Stomach (tissue), 19 donors: ENCODE measurements at places on chromosomes 12 and 14. TPM values are rescaled to one million over a fixed set of nuclear protein-coding genes. Genes with fewer than 3 reads are reported as not detected.

GRCh38 chr12:97075161-97075933, 168.3 kb downstream of the NEDD1 start:
- DNase-seq: no peak

DNA sequence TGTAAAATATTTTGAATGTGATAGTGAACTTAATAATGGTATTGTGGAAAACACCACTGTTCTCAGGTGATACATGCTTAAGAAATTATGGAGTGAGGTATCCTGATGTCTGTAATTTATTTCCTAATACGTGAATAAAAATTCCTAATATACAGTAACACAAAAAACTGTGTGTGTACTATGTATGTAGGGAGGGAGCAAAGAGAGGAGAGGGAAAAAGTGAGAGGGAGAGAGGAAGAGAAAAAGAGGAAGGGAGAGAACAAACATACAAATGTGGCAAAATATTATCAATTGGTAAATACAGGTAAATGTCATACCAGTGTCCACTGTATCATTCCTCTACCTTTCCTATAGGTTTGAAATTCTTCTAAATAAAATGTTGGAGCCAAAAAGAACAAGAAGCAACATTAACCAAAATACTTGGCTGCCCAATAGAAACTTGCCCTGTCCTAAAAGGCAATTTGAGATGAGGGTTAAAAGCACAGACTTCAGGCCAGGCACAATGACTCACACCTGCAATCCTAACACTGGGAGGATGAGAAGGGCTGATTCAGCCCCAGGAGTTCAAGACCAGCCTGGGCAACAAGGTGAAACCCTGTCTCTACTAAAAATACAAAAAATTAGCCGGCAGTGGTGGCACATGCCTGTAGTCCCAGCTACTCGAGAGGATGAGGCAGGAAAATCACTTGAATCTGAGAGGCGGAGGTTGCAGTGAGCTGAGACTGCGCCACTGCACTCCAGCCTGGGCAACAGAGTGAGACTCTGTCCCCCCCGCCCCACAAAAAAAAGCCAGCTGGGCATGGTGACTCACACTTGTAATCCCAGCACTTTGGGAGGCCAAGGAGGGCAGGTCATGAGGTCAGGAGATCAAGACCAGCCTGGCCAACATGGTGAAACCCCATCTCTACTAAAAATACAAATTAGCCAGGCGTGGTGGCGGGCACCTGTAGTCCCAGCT, 14.5 kb downstream of the R3HDM2 start:
- no peak for DNase-seq

Gene NRXN3
- 16.9 TPM for total RNA-seq

GRCh38 chr12:60704171-60704914, 1108.5 kb downstream of the SLC16A7 start:
- DNase-seq: no peak

Gene FLRT2
- total RNA-seq: 0.87 TPM

- no peak for DNase-seq
Observed at GRCh38 chr12:116144384-116144783, 133.1 kb downstream of the MED13L start.

Gene RNASE7
- total RNA-seq: 2.6 TPM

Gene NFATC4
- 20.1 TPM for total RNA-seq

Gene RHEBL1
- total RNA-seq: not detected

DNA sequence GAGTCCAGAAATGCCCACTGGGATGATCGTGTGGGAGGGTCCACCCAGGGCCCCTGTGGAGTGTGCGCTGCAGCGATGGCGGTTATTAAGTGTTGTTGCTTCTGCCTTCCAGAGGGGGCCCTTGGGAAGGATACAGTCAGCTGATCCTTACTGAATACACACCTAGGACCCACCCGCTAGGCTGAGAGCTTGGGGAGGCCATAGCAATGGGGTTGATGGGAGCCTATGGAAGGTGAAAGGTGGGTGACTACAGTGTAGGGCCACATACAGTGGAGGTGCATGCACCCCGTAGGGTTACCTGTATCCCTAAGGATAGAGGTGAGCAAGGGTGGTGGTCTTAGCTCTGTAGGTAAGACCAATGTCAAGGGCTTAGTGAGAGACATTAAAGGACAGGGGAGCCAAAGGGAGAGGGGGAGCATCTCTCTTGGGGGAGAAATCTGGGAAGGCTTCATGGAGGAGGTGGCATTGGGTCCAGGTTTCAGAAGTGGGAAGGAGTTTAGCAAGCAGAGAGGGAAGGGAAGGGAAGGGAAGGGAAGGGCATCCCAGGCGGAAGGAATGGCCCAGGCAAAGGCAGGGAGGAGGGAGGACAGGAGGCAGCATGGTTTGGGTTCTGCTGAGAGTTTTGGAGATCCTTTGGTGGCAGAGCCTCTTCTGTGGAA, 73.1 kb upstream of the RIN3 start:
- DNase-seq: no peak

Gene OR4K1
- total RNA-seq: not detected

DNA sequence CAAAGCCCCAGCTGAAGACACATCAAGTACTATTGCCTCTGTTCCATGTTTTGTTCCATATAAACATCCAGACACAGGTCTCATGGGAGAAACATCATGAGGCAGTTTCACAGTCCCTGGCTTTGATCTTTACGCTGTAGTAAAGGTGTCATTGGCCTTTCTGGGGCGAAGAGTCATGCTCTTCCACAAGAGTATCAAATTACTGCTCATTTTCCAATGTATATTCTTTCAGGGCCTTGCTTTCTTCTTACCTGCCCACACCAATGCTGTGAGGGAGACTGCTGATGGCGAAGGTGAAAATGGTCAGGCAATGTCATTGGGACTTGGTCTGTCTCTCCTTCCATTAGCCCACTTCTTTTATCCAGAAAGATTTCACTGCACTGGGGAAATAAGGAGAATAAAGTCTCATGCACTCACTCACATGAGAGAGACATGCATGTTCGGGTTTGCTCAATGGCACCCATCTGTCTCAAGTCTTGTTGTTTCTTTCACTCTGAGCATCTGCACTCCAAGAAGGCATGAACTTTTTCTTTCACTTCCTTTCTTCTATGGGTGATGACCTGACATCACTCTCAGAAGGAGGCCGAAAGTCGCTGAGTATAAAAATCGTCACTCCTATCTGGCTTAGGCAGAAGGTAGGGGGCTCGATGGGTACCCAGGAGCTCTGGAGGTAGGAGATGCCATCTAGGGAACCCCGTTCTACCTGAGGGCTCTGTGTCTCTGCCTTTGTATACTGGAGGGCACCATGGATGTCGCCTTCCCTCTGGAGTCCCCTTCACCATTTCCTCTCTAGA, 1.3 kb upstream of the JDP2 start:
- DNase-seq: no peak

- no peak for DNase-seq
Observed at GRCh38 chr12:80222261-80222660, 122.9 kb downstream of the OTOGL start.

DNA sequence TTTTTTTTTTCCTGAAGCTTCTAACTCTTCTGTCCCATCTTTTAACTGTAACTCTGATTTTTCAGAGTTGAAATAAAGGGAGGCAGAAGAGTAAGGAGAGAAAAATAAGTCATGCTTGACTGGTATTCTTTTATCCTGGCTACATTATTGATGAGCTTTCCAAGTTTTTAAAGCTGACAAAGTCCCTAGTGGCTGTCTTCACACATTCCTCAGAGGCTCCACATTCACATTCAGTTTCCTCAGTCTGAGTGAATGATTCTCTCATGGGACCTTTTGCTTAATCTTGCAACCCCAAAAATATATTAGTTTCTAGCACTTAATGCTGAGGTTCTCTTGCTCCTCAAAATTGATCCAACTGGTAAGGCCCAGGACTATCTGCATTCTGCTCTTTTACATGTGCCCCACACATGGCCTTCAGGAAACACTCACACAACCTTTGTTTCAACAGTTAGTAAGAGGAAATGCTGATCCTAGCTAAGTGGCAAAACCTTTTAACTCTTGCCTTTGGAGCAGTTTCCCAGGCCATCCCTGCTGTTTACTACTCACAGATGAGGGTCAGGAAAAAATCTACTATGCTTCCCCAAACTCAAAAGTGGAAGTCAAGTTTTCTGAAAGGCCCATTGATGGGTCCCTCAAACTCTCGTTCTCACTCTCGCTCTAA, 61.7 kb upstream of the SLC6A15 start:
- DNase-seq: no peak

- no peak for DNase-seq
Observed at GRCh38 chr12:12661086-12661856, 34.7 kb downstream of the GPR19 start.

GRCh38 chr14:42488965-42489364, 882.3 kb downstream of the LRFN5 start:
- DNase-seq: no peak

- DNase-seq: no peak
Observed at GRCh38 chr14:102419716-102420115, 57.0 kb downstream of the TECPR2 start.

DNA sequence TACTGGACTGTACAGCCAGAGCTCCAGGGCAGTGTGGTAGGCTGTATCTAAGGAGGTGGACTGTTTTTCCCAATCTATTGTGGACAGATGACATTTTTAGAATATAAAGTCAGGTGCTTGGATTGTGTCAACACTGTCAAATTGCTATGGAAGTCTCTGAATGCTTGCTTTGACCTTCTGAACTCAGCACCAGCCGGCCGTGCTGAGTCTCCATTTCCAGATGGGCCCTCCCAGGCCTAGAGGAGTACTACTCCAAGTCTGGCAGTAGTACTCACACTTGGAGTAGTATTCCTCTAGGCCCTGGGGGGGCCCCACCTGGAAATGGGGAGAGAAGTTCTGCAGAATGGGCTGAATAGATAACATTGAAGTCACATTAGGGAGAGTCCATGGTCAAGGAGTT, 16.2 kb upstream of the KCNK13 start:
- no peak for DNase-seq

Gene TAS2R46
- total RNA-seq: 4.1 TPM

DNA sequence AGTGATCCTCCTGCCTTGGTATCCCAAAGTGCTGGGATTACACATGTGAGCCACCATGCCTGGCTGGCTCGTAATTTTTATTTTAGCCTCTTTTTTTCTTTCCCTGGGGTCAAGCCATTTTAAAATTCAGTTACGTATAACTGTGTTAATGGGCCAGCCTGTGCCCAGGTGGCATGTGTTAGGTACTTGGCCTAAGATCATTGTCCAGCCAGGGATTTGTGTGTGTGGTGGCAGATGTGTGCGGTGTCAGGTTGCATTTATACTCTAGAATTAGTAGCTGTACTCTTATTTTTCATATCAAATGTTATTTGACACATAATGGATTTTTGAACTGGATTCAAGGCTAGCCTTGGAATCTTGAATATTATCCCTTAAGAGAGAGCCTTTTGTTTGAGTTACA, 69.3 kb downstream of the FBXO34 start:
- DNase-seq: no peak

DNA sequence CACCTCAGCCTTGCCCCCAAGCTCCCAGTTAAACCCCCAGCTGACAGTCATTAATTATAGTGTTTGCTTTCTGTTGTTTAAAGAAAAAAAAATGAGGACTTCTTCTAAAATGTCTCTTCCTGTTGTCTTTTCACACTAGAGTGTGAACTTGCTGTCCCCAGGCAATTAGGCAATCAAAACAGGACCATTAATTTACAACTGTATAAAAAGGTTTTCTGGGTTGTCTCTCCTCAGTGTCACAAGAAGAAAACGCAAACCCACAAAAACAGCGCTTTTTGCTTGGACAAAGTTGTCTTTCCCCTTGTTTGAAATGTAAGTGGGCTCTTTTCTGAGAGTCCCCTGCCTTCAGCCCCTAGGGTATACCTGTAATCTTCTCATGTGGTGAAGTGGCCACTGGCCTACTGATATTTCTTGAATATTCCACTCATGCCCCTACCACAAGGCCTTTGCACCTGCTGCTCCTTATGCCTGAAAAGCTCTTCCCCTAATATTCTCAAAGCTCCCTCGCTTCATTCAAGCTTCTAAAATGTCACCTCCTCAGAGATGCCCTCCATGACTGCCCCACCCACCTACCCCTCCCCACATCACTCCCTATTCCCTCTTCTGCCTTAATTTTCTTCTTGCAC, 158.9 kb upstream of the PWP1 start:
- DNase-seq: no peak

GRCh38 chr14:30006695-30007094, 79.0 kb upstream of the PRKD1 start:
- DNase-seq: no peak

- no peak for DNase-seq
Observed at GRCh38 chr14:61154641-61155040, 126.5 kb downstream of the TMEM30B start.

Gene IFNG-AS1
- not detected for total RNA-seq

DNA sequence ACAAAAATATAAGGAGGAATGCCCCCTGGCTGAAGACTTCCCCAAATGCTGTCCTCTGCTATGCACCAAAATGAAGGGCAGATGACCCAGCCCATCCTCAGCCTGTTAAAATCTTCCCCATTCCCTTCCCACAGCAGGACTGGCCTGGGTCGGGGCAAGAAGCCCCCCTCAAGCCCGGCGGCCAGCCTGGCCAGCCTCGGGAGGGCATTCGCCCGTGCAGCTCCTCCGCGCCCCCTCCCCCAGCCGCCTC, 413 bp downstream of the RARG start:
- no peak for DNase-seq

DNA sequence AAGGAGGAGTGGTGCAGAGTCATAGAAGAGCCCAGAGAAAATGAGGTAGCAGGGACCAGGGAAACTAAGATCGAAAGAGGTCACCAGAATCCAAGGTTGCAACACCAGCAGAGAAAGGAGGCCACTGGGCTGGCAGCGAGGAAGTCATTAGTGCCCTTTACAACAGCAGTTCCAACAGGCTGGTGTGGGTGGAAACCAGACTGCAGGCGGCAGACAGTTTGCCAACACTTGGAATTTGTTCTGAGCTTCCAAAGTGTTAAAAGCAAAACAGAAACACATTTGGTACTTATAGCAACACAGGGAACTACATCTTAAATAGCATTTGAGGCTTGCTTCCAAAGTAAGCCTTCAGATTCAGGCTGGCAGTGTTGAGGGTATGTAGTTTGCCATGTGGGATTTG, 95.2 kb upstream of the PWP1 start:
- DNase-seq: no peak

Gene PLEKHG7
- total RNA-seq: 2.7 TPM

DNA sequence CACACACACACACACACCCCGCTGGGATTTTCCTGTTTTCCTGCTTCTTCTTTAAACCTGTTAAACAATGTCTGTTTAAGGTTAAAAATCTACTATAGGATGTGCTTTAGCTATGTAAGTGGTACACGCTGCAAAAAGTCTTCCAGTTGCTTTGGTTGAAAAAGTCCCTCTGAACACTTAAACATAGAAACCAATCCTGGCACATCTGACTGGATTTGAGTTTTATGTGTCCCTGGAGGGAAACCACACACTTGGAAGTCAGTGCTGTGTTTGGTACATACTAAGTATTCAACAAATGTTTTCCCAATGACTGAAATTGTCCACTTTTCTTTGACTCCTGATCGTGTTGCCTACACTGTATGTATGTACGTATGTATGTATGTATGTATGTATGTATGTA, 22.0 kb downstream of the CFL2 start:
- DNase-seq: no peak

Gene CCDC196
- not detected for total RNA-seq

Gene SLC25A21
- 5.4 TPM for total RNA-seq
